ENCODE measurements at places on chromosomes 16 and 17.

DNA sequence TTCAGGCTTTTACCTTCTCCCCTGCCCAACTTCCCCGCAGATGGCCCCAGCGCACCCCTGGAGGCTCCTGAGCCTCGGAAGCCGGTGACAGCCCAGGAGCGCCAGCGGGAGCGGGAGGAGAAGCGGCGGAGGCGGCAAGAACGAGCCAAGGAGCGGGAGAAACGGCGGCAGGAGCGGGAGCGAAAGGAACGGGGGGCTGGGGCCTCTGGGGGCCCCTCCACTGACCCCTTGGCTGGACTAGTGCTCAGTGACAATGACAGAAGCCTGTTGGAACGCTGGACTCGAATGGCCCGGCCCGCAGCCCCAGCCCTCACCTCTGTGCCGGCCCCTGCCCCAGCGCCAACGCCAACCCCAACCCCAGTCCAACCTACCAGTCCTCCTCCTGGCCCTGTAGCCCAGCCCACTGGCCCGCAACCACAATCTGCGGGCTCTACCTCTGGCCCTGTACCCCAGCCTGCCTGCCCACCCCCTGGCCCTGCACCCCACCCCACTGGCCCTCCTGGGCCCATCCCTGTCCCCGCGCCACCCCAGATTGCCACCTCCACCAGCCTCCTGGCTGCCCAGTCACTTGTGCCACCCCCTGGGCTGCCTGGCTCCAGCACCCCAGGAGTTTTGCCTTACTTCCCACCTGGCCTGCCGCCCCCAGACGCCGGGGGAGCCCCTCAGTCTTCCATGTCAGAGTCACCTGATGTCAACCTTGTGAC is 3.6 kb downstream of the MAPK7 start:
- DNase-seq: no peak

GRCh38 chr17:35543856-35544255 is 6.4 kb upstream of the SLFN12L start:
- DNase-seq: no peak

- DNase-seq: no peak
Observed at GRCh38 chr16:20364051-20364450, 11.5 kb upstream of the UMOD start.

- no peak for DNase-seq
Observed at GRCh38 chr16:69860233-69861231, 90.6 kb upstream of the CLEC18A start.

DNA sequence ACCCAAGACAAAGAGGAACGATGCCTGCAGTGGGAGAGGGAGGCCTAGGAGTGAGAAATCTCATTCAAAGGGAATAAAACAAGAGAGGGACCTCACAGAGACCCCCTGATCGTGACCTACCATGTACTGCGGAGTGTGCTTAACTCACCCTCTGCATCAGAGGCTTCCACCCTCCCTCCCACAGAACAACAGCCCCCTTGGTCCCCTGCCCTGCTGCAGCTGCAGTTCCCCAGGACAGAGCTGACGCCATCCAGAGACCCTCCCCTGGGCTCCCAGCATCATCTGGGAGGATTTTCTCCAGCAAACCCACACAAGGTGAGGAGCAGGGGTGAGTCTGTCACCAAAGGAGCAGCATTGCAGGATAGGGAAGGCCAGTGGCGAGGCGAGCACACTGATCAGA is 39.8 kb downstream of the TLE7 start:
- DNase-seq: no peak

- DNase-seq: no peak
Observed at GRCh38 chr17:9850151-9850550, 24.4 kb downstream of the GLP2R start.

GRCh38 chr17:31499771-31500554 is 108.5 kb downstream of the RAB11FIP4 start:
- DNase-seq: no peak

DNA sequence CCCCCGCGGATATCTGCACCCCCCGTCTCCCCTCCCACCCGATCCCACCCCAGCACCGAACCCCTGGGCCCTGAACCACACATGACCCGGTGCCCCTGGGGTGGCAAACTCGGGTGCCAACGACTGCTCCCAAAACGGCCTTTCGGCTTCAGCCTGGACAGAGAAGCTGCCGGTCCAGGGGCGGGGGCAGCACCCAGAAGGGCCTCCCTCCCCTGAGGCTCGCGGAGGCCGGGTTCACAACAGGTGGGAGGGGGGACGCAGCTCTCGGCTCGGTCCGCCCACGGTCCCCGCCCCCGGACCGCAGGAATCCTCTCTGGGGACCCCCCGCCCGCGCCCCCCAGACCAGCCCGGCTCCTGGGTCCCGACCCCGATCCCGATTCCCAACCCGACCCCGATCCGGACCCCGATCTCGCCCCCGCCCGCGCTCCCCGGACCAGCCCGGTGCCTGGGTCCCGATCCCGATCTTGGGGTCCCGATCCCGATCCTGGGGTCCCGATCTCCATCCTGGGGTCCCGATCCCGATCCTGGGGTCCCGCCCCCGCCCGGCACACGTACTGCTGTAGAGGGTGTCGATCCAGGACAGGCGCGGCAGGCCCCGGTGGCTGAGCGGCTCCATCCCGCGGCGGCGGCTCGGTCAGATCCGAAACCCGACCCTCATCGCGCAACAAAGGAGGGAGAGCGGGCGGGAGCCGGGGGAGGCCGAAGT is 516 bp downstream of the ABR start:
- no peak for DNase-seq

- no peak for DNase-seq
Observed at GRCh38 chr17:73984941-73985340, 218.5 kb upstream of the RPL38 start.

DNA sequence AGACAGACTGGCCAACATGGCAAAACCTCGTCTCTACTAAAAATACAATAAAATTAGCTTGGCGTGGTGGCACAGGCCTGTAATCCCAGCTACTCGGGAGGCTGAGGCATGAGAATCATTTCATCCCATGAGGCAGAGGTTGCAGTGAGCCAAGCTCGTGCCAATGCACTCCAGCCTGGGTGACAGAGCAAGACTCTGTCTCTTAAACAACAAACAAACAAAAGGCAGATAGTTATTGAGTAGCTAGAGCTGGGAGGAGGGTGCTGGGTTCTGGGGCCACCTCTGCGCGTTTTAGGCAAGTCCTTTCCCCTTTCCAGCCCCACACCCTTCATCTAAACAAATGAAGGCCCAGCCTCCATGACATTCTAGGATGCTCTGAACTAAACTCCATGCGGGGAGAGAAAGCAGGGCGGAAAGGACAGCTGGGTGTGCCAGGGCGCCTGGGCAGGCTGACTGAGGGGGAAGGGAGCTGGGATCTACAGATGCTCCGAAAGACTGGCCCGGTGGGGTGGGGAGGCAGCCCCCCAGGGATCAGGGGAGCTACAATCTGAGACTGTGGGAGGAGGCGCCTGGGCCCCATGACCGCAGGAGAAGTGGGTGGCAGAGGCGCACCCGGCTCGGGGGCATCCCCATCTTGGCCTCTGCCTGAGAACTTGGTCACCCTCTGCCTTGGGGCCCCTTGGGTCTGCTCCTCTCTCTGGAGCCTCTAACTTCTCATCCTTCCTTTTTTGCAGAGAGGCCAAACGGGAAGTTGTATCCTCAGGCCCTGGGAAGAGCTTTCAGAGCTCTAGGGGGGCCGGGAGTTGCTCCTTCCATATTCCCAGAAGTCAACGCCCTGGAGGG is 910 bp downstream of the ITGAL start:
- DNase-seq: no peak

- no peak for DNase-seq
Observed at GRCh38 chr17:81680150-81680549, 3.4 kb downstream of the ARL16 start.

DNA sequence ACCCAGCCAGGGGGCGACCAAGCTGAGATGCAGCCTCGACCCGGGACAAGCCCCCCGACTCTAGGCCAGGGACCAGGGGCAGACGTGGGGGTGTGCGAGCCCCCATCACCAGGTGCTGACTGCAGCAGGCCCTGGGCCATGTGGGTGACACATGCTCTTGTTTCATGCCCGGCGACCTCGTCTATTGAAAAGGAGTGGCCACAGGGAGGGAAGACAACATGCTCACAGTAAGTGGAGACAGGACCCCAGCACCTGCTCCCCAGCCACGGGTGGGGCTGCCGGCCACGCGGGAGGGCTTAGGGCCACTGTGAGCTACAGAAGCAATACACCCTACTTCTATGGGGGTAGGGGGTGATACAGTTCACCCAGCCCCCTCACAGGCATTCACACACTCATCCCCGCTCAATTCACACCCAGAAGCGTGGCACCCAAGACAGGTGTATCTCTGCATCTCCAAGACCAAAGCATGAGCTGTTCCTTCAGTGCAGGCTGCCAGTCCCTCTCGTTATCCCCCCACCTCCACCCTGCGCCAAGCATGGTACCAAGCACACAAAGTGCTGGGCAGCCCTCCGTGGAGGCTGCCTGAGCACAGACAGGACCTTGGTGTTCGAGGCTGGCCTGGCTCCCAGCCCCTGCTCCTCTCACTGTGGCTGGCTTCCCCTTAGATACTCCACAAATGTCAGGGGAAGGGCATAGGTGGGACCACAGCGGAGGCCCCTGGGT is 13.6 kb downstream of the VASN start:
- no peak for DNase-seq

- DNase-seq: no peak
Observed at GRCh38 chr16:3119701-3120408, 7.5 kb downstream of the ZNF205 start.

DNA sequence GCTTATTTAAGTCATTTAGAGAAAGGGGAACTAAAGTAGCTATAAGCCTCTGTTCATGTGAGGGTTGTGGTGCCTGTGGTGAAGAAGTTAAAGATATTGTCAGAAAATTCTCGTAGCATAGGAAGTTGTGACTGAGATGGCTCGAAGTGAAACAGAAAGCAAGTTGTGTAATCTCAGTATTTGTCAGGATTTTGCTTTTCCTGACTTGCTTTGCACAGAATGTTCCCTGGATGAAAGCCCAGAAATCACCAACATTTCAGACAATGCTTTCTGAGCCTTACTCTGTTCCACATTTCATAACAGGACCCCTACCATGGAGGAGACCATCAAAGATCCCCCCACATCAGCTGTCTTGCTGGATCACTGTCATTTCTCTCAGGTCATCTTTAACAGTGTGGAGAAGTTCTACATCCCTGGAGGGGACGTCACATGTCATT is 10.6 kb downstream of the CALCOCO2 start:
- peak; percentile 49 for DNase-seq

DNA sequence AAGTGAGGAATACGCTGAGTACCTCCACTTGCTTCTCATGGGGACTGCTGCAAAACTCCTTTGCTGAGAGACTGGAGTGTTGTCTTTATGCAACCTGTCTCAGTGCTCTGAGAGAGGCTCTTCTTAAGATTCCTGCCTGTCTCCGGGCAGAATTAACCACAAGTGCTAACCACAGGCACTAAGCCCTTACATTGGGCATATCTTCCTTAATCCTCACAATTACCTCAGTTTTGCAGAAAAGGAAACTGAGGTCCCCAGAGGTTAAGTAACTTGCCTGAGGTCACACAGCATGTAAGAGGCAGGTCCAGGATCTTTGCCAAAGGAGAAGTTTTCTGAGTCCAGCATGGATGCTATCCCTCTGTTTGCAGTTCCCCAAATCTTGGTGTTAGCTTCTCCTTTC is 86.0 kb downstream of the GP2 start:
- no peak for DNase-seq

DNA sequence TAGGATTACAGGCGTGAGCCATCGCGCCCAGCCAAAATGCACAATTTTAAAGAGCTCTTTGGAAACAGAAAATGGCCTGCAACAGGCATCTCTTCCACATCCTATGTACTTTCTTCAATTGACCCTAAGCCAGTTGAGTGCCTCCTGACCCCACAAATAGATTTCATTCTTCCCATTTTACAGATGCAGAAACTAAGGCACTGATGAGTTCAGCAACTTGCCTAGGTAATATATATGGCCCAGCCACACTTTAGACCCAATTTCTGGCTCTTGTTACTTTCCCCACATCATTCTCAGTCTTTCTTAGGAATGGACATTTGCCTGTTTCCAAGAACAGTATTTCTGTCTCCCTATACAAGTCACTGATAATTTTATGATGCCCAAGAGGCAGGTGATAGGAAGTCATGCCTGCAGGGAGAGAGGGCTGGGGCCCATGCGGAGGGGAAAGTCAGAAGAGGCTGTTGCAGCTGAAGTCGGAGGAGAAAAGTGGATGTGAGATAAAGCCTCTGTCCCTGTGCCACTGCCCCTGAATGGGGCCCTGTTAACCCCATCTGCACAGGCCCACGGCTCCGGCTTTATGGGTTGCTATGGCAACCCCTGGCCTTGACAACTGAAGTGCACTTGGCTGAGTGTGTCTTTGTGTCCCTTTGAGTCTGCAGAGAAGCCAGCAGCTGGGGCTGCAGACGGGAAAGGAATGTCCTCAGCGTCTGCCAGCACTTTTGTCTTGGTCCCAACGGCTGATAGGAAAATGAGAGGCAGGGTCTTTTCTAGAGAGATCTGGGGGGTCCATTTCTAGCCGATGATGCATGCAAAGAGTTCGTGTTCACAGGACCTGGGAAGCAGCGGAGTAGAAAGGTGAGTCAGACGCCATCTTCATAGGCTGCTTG is 45.9 kb downstream of the ABAT start:
- DNase-seq: no peak

- DNase-seq: no peak
Observed at GRCh38 chr16:1890708-1891050, 18.7 kb upstream of the MEIOB start.

GRCh38 chr16:88770461-88771293 is 14.3 kb downstream of the PIEZO1 start:
- DNase-seq: no peak

GRCh38 chr17:68794636-68795434 is 160.4 kb downstream of the ABCA8 start:
- DNase-seq: no peak

DNA sequence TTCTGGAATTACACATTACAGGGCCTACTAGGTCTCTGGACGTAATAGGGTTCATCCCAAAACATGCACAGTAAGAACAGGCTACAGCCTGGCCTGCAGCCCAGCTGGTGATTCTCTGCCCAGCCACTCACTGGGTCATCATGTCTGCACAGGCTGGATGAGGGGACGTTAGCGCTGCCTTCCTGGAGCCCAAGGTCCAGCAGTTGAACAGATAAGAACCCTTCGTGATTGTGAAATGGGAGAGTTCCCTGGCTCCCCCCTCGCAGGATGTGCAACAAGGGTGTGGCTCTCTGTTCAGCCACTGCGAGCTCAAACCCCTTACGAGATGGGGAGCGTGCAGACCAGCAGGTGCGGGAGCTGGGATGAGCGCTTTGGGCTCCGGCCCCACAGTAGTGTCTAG is 200.0 kb upstream of the CDH5 start:
- DNase-seq: no peak

DNA sequence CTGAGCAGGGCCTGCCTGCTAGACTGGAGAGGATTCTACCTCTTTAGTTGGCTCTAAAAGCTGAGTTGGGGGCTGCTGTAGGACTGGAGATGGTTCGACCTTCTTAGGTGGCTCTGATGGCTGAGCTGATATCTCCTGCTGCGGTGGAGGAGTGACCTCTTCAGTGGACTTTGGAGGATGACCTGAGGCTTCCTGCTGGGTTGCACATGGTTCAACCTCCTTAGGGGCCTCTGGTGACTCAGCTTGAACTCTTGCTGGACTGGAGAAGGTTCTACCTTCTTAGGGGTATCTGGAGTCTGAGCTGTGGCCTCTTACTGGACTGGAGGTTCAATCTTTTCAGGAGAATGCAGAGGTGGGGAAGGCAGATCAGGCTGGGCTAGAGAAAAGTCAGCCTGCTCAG is 48.9 kb upstream of the TMEM97 start:
- no peak for DNase-seq

GRCh38 chr16:23611936-23612335 is 15.8 kb upstream of the NDUFAB1 start:
- DNase-seq: no peak

- DNase-seq: no peak
Observed at GRCh38 chr16:27980076-27980775, 83.3 kb downstream of the GSG1L start.

- DNase-seq: no peak
Observed at GRCh38 chr17:48382989-48383388, 47.0 kb downstream of the SKAP1 start.

GRCh38 chr16:65663774-65664173 is 541.9 kb upstream of the CDH11 start:
- no peak for DNase-seq

All from naive thymus-derived CD4-positive, alpha-beta T cell (primary cell).